ENCODE measurements at places on chromosomes 5 and 9.

DNA sequence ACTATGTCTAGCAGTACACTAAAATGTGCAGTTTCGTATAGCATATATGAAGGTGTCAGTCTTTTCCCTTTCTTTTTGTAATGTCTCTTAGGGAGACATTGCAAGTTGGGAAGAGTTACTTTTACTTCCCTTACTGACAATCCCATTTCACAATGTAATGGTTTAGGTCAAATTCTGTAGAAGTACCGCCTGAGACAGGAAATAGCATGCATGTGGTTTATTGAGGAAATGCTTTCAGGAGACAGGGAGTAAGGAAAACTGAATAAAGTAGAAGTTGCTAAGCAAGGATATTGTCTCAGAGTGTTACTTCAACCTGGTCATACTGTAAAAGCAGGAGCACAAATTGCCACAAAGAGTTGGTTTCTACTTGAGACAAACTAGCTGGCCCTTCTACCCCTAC lies 32.1 kb upstream of the MSANTD3 start:
- DNase-seq: no peak

DNA sequence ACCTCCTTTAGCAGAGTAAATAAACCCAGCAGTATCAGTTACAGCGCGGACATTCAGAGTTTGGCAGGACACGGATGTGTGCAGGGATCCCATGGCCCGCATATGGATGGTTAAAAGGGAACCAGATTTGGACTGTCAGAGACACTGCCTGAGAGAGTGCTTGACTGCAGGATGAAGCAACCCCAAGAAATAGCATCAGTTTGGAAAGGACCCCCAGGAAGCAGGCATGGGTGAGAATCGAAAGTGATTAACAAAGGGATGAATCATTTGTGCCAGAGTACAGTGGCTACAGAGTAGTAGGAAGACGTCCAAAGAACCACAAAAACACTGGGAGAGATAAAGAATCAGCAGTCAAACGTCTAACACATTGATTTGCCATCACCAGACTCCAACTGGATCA lies 5.5 kb downstream of the C7 start:
- no peak for DNase-seq

GRCh38 chr5:110099572-110099971 lies 409.8 kb downstream of the MAN2A1 start:
- DNase-seq: no peak

GRCh38 chr5:125002727-125003598 lies 256.5 kb upstream of the ZNF608 start:
- DNase-seq: no peak

DNA sequence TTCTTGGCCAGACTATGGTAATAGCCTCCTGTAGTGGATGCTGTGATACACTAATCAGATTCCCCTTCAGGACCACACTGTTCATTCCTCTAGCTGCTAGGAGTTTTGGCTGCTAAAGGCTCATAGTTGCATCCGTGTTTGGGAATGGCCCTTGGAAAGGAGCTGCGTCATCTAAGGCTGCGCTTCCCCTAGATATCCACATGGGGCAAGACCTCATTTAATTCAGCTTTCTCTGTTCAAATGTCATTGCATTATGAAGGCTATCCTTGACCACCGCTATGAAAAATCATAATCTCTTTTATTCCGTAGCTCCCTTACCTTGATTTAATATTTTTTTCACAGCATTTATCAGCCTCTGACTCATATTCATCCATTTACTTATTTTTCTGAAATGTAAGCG lies 258.3 kb upstream of the NR4A3 start:
- no peak for DNase-seq

- no peak for DNase-seq
Observed at GRCh38 chr9:124414612-124415011, 630 bp downstream of the PSMB7 start.

- no peak for DNase-seq
Observed at GRCh38 chr5:93925321-93925720, 183.9 kb upstream of the POU5F2 start.

- no peak for DNase-seq
Observed at GRCh38 chr5:158590746-158591300, 508.9 kb downstream of the EBF1 start.

DNA sequence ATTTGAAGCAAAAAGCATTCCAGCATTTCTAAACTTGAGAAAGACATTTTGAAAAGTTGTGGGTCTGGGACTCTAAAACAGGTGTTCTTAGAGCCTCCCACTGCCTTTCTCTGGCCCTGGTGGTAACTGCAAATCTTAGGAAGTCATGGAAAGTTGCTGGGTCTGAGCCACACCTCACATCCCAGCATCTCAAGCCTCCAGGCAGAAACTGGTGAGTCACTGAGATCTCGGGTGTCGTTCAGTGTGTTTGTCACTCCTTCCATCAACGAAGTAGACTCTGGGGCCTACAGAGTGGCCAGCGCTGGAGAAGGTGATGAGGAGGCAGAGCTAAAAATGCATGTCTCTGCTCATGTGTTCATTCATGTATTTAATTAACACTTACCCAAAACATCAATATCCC lies 59.6 kb upstream of the C5orf58 start:
- no peak for DNase-seq

DNA sequence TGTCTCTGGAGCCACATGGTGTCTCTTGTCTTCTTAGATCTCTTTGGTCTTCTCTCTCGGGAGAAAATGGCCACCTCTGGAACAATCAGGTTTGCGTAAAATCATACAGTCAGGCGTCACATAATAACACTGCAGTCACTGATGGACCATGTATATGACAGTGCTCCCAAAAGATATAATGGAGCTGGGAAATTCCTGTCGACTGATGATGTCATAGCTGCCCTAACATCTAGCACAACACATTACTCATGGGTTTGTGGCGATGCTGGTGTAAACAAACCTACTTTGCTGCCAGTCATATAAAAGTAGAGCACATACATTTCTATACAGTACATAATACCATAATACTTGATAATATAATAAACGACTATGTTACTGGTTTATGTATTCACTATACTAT lies 30.1 kb upstream of the RAI14 start:
- DNase-seq: no peak

- DNase-seq: no peak
Observed at GRCh38 chr9:8904771-8905515, 1105.4 kb upstream of the DMAC1 start.

DNA sequence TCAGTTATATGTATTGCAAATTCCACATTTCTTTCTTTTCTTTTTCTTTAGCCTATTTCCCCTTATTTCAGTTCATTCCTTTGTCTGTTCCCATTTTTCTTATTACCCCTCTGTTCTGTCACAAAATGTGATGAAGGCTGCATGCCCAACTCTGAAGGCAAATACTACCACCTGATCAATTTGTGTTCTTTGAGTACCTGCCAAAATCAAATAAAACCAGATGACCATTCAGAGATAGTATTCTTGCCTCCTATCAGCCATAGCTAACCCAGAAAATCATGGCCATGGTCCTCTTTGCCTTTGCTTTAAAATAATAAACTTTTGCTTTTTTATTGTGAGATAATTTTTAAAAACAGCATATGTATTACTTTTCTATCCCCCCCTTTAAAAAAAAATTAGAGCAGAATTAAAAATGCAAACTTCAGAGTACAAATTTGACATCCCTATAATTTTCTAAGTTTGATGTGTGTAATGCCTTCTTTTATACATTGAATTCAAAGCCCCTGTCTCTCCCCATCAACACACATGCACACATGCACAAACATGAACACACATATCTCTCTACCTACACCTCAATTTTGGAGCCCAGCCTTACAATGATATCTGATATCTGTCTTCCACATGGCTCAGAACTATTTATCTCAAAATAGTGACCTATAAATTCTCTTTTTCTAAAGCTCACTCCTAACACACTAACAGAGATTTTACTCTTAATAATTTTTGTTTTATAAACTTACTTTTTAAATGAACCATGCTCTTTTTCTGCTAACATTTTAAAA lies 3.5 kb downstream of the RFESD start:
- DNase-seq: no peak

DNA sequence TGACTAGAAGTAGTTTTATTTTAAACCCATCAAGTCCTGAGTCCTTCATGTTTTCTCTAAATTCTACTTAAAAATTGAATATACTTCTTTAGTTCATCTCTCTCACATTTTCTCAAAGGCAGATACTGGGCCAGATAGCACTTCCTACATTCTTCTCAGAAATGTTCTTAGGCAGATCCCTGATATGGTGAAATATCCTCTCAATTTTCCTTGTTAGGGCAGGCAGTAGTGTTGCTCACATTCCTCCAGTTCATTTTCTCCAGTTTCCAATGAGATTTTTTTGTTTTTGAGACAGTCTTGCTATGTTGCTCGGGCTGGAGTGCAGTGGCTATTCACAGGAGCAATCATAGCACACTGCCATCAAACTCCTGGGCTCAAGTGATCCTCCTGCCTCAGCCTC lies 5.7 kb downstream of the GCNT1 start:
- DNase-seq: no peak

GRCh38 chr5:163898873-163899272 lies 393.5 kb downstream of the MAT2B start:
- no peak for DNase-seq

DNA sequence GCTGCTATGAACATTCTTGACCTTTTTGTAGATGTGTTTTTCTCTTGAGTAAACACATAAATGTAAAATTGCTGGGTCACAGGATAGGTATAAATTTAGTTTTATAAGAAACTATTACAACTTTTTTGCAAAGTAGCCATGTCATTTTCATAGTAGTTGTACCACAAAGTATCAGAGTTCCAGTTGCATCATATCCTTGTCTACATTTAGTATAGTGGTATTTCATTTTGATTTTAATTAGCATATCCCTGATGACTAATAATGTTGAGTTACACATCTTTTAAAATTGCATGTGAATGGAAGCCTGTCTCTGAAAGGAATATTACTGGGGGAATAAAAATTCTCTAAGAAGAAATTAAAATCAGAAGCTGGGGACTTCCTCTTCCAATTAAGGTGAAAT lies 85.4 kb downstream of the TMEM161B start:
- no peak for DNase-seq

DNA sequence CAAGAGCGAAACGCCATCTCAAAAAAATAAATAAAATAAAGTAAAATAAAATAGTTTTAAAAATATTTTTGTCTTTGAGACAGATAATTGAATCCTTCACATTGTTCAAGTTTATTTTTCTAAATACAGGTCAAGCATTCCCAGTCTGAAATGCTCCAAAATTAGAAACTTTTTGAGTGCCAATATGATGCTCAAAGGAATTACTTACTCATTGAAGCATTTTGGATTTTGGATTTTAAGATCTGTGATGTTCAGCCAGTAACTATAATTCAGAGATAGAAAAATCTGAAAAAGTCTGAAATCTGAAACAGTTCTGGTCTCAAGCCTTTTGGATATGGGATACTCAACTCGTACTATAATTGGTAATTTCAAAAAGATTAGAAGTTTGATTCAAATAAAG lies 39.8 kb downstream of the RBM27 start:
- DNase-seq: no peak

- peak; percentile 34 for DNase-seq
Observed at GRCh38 chr5:88203981-88204750, 64.5 kb downstream of the TMEM161B start.

DNA sequence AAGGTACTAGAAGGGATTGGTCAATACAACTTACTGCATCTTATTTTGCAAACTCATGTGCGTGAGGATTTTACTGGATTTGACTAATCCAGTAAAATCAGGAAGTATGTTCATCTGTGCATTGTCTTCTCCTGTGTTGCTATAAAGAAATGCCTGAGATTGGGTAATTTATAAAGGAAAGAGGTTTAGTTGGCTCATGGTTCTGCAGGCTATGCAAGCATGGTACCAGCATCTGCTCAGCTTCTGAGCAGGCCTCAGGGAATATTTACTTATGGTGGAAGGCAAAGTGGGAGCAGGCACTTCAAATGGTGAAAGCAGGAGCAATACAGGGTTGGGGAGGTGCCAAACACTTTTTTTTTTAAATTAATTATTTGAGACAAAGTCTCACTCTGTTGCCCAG lies 2199.5 kb upstream of the WWC1 start:
- DNase-seq: no peak

Data from activated T-cell treated with anti-CD3 and anti-CD28 coated beads, Interleukin-2, amount 50 U/mL, for 48 hours (primary cell).